GOT3 (cell line): ENCODE measurements at places on chromosomes 1 and 21.

- DNase-seq = no peak
These were observed 26.2 kb upstream of the KNCN start for GRCh38 chr1:46577671-46578070.

DNA sequence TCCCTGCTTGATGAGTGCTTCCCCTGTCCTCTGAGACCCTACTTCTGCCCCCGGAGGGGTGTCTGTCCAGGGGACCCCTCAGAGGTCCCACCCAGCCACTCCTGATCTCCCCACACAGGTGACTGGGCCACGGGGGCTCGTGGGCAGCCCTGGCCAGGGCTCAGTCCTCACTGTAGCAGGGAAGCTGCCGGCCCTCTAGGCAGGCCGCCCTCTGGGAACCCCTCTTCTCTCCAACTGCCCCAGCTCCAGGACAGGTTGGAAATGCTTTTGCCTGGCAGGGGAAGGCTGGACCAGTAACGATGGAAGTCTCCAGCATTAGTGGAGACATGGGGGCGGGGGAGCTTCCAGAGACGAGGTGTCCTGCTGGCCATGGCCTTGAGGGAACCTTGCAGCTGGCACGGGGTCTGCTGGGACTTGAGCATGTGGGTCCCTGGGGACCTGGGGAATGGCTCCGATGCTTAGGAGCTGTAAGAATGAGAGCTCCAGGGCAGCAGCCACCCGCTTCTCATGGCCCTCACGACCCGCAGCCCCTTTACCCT, 3.1 kb upstream of the FNDC10 start:
- DNase-seq = no peak

GRCh38 chr1:31981456-31981839, 32.2 kb upstream of the KHDRBS1 start:
- no peak for DNase-seq

- no peak for DNase-seq
These were observed 284.4 kb upstream of the GJB5 start for GRCh38 chr1:34470401-34470800.

GRCh38 chr1:56666112-56666608, 21.0 kb downstream of the PRKAA2 start:
- no peak for DNase-seq

DNA sequence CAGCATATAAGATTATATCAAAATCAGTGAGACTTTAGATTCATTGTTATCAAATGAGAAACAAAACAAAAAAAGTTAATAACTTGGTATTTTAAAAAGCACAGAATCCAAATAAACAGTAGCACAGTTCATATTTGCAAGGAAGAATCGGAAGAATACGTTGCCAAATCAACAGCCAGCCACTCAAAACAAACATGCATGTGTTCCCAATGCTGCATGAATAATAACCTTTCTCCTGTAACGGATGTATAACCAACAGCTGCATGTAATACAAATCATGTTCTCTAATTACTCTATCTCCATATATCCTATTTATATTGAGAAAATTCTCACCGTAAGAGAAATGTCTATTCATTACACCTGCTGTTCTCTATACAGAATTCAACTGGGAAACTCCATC, 98.9 kb upstream of the FOXD3 start:
- no peak for DNase-seq
